ENCODE measurements at places on chromosomes 3 and 15.

GRCh38 chr3:112980080-112980479 is 5.2 kb upstream of the CD200R1 start:
- DNase-seq, result no peak

DNA sequence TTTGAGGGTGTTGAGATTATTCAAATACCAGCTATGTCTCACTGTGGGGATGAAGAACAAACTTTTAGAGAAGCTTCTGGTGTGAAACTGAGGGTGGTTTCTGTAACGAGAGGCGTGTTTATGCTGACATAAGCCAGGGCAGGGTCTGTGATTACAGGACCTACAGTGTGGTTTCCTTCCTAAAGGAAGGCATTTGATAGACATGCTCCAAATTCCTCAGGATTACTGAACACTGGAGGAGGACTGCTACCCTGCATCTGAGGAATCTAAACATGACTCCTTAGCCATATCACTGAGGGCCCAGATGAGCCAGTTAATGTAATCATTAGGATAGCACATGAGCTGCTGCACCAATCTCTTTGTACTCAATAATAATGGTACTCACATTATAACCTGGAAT is 328.4 kb upstream of the UMPS start:
- DNase-seq, result peak; percentile 27

- DNase-seq, result no peak
These were observed 38.2 kb upstream of the FAM174B start for GRCh38 chr15:92693691-92694331.

GRCh38 chr3:161977063-161977462 is 480.5 kb downstream of the OTOL1 start:
- DNase-seq, result peak; percentile 3

DNA sequence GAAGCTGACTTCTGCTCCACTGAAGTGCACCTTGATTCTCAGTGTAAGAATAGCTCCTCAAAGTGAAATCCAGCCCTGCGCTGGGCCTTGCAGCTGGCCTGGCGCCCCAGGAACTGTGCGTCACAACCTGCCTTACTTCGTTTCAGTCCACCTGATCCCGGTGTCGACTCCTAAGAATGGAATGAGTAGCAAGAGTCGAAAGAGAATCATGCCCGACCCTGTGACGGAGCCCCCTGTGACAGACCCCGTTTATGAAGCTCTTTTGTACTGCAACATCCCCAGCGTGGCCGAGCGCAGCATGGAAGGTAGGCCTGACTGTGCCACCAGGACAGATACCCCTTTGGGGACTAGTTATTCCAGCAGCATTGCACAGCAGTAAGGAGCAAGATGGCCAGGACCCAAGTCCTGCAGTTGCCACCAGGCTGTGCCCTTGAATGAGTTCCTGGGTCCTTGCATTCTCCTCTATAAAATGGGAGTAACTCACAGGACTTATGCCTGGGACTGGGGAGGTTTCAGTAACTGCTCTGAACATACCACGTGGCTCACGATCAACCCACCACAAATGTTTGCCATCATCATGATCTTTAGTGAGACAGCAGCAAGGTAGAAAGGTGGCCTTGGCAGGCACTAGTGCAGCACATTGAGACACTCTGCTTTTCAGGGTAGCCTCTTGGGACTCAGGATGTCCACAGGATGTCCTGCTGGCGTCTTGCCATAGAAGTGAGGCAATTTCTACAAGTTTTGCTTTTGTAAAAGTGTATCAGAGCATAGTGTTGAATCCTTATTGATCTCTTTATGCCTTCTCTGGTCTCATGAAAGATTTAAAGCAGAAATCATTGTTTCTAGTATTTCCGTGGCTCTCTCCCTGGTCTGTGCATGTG is 46.8 kb downstream of the PXYLP1 start:
- DNase-seq, result no peak

DNA sequence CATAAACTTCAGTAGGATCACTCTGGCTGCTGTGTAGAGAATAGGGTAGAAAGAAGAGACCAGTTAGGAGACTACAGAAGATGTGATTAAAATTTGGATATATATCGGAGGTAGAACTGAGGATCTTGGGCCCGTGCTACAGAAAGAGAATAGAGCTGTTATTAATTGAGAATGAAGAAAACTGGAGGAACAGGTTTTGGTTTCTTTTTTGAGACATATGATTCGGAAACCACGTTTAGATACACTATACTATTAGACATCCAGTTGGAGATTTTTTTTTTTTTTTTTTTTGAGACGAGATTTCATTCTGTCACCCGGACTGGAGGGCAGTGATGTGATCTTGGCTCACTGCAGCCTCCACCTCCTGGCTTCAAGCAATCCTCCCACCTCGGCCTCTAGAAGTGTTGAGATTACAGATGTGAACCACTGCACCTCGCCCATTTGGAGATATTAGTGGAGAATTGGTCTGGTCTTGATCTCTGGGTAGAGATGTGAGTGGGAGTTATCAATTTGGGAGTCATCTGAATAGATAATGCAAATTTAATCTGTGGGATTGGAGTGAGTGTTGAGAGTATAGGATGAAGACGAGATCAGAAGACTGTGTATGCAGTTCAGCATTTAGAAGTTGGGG is 50.9 kb downstream of the TCF12 start:
- DNase-seq, result peak; percentile 63

GRCh38 chr15:58962662-58963565 is 24.5 kb upstream of the RNF111 start:
- peak; percentile 63 for DNase-seq

GRCh38 chr3:122253581-122253980 is 70.1 kb downstream of the CASR start:
- DNase-seq, result no peak

DNA sequence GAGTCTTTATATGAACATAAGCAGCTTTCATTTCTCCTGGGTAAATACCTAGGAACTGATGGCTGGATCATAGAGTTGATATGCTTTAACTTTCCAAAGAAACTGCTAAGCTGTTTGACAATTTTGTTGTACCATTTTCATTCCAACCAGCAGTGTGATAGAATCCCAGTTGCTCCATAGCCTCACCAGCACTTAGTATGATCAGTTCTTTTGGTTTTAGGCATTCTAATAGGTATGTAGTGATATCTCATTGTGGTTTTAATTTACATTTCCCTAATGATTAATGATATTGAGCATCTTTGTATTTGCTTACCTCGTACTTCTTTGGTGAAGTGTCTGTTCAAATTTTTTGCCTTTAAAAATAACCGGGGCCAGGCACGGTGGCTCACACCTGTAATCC is 38.4 kb upstream of the SMAD6 start:
- no peak for DNase-seq

DNA sequence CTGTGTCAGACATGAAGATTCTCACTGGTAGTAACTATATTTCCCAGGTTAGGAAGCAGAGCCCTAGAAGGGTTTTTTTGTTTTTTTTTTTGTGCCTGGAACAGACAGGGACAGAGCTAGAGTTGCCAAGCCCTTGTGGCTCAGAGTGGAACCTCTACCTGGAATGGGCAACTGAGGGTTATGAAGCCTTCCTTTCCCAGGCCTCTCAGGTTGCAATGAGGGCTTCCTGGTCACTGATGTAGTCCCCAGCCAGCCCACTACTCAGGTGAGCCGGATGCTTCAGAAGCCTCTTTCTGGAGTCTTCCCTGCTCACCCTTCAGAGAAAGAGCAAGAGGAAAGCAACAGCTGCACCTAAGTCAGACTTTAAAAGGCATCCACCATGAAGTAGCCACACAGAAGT is 48.8 kb upstream of the MANF start:
- DNase-seq, result no peak

DNA sequence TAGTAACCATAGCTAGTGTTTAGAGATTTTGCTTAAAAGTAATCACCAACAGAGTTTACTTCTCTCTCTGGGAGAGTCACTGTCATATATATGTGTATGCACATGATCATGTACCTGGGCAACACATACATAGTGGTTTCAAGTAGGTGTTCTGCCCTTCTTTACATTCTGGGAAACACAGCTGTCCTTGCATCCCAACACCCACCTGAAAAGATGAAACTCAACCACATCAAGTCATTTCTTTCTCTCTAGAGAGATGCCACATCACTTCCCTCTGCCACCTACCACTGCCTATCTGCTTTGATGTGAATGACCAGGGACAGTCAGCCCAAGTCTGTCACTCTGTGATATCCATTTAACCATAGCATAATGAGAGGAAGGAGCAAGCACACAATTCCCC is 155.8 kb upstream of the GADL1 start:
- DNase-seq, result no peak

DNA sequence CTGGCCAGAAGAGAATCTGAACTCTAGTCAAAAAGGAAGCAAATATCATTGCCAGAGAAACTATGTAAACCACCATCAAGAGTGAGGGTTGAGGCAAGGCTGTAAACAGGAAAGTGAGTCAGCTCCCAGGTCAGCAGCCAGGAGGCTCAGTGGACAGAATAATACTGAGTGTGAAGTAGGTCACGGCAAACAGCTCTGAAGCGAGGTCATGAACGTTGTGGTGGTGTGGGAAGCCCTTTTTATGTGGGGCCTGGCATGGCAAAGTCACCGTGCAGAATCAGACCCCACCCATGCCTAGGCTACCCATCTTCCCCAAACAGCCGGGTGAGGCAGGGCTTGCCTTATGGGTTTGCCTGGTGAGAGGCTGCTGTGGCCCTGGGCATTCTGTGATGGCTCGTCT is 43.9 kb downstream of the THBS1 start:
- peak; percentile 64 for DNase-seq

GRCh38 chr3:179147514-179147872 is 664 bp upstream of the PIK3CA start:
- no peak for DNase-seq

GRCh38 chr3:197256836-197257444 is 41.5 kb downstream of the DLG1 start:
- DNase-seq, result no peak

DNA sequence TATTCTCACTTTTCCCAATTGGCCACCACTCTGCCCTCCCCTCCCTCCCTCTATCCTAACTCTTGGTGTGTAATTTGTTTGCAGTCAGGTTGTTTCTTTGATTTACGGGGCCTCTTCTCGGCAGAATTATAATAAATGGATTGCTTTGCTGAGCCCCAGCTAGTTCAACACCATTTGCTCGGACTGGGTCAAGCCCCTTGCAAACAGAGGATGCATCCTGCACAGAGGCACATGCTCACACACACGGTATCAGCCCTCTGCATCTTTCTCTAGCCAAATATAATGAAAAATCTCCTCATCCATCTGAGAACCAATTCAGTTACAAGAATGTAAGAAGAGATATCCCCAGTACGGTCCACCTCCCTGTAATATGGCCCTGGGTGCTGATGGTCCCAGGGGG is 97.7 kb downstream of the EPHB1 start:
- DNase-seq, result no peak

- DNase-seq, result no peak
These were observed 922.2 kb downstream of the ROBO1 start for GRCh38 chr3:78845605-78846004.
